H1 (cell line): ENCODE measurements at places on chromosomes 1 and 21. TPM values are rescaled to one million over a fixed set of nuclear protein-coding genes. Genes with fewer than 3 reads are reported as not detected.

DNA sequence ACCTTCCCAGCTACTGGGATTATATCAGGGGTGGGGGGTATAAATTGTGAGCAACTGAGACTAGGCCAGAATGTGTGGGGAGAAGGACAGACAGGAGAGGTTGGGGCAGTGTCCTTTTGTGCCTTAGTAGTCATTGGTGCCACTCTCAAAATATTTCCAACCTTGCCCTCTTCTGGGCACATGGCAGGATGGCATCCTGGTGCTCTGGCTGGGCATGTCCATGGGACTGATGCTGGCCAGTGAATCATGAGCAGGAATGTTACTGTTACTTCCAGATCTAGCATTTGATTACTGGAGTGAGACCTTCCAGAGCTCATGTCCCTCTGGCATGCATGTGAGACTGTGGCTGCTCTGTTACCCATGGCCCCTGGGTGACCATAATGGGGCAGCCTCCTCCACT lies 151.2 kb downstream of the MATN1 start:
- H3K4me3 ChIP-seq, result no peak overlapping the region
- no peak overlapping the region for H3K27ac ChIP-seq
- no peaks in the 10 kb centered on the region for H3K4me1 ChIP-seq
- no peaks in the 10 kb centered on the region for H3K36me3 ChIP-seq
- DNase-seq, result no peak

- H3K27ac ChIP-seq, result no peak overlapping the region
- peaks cover 5% of the 10 kb centered on the region for H3K4me1 ChIP-seq
- DNase-seq, result no peak
- no peak overlapping the region for H3K4me3 ChIP-seq
Observed at GRCh38 chr1:154657556-154657955, 49.6 kb upstream of the ADAR start.

GRCh38 chr1:219784660-219785381 lies 143.5 kb downstream of the SLC30A10 start:
- no peaks in the 10 kb centered on the region for H3K4me1 ChIP-seq
- no peaks in the 10 kb centered on the region for H3K36me3 ChIP-seq
- DNase-seq, result no peak
- H3K27ac ChIP-seq, result no peak overlapping the region

GRCh38 chr1:217456261-217456660 lies 174.6 kb downstream of the GPATCH2 start:
- DNase-seq, result no peak
- H3K36me3 ChIP-seq, result no peaks in the 10 kb centered on the region
- no peak overlapping the region for H3K27ac ChIP-seq
- no peak overlapping the region for H3K4me3 ChIP-seq

DNA sequence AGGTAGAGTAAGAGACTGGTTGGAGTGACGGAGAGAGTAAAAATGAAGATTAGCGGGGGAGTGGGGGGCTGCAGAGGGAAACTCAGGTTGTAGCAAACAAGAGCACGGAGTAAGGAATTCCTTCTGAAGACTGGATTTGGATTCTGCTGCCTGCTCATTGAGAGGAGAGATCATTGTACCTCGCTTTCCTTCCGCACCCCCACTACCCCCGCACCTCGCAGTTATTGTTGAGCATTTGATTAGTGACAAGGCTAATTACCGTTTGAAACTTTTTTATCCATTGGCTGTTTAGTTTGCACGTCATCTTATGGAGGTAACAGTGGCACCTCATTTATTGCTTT lies 463 bp downstream of the PRPF3 start:
- H3K27ac ChIP-seq, result peak overlapping the region; percentile 71
- peaks cover 20% of the 10 kb centered on the region for H3K36me3 ChIP-seq
- no peak for DNase-seq
- H3K27me3 ChIP-seq, result no peaks in the 10 kb centered on the region
- H3K4me1 ChIP-seq, result no peaks in the 10 kb centered on the region; the same call in 1 of the 2 replicates
- H3K4me3 ChIP-seq, result peak overlapping the region; percentile 100

DNA sequence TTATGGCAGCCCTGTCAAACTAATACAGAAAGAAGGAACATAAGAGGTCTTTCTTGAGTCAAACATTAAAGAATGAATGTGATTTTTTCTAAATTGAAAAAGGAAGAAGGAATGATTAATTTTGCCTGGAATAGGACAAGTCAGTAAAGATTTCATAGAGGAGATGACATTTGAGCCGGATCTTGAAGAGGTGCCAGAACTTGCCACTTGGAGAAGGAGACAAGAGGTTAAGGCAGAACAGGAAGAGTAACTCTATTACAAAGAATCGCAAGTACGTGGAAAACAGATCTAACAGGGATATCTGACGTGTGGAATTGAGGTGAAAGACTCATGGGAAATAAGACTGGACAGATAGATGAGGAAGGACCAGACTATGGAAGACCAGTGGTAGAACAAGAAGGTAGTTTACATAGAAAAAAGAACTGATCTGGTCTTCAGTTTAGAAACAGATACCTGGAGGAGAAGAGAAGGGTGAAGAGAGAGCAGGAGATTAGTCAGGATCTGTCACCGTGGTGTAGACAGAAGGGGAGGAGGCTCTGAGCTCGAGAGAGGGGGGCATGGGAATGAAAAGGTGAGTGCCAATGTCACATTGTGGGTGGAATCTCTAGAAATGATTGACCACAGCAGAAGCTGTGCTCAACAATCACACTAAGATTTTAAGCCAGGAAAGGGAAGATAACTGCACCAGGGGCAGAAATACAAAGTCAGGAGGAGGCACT lies 32.5 kb downstream of the RHOU start:
- H3K36me3 ChIP-seq, result no peaks in the 10 kb centered on the region
- no peak overlapping the region for H3K27ac ChIP-seq
- no peaks in the 10 kb centered on the region for H3K27me3 ChIP-seq
- no peak overlapping the region for H3K4me3 ChIP-seq

The RGS7 gene
- 2.1 and 3.0 TPM in 2 replicates for total RNA-seq

DNA sequence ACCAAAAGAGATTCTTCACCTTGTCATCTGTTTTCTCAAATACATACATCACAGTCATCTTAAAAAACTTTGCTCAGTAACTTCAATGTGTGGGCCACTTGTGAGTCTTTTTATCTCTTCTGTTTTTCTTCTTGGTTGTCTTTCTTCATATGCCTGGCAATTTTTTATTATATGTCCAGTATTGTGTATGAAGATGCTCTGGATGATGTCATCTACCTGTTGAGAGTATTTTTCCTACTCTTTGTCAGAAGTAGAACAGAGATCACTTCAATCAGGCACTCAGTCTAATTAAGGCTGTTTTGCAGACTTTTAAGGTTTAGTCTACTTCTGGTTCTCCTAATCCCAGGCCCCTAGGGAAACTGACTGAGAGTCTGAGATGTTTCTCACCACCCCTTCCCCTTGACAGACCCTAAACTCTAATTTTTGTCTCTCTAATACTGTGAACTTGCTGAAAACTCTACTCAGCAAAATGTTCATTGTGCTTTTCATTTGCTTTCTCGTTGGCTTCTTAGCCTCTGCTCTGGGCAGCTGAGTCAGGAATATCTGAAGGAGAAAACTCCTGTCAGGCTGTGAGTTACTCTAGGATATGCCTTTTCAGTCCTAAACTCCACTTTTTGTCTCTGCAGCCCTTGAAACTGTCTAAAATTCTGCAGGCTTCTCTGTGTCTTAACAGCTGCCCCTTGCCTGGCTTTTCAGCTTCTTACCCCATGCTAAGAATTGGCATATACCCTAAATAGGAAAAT lies 33.0 kb upstream of the DNAJC6 start:
- no peaks in the 10 kb centered on the region for H3K36me3 ChIP-seq
- H3K4me1 ChIP-seq, result peaks cover 19% of the 10 kb centered on the region; the same call in 1 of the 2 replicates
- no peak for DNase-seq
- H3K27ac ChIP-seq, result no peak overlapping the region

GRCh38 chr1:155933591-155934096 lies 569 bp downstream of the KHDC4 start:
- peak overlapping the region; percentile 89 for H3K4me3 ChIP-seq
- peaks cover 47% of the 10 kb centered on the region for H3K36me3 ChIP-seq
- no peak for DNase-seq

GRCh38 chr1:206931709-206932108 lies 10.0 kb upstream of the FCMR start:
- no peaks in the 10 kb centered on the region for H3K4me1 ChIP-seq
- no peak for DNase-seq
- no peaks in the 10 kb centered on the region for H3K27me3 ChIP-seq
- H3K36me3 ChIP-seq, result no peaks in the 10 kb centered on the region
- H3K4me3 ChIP-seq, result no peak overlapping the region

The HSPA6 gene
- total RNA-seq, result 0.15 and 0.17 TPM in 2 replicates

GRCh38 chr1:156706657-156707416 lies 1.5 kb upstream of the CRABP2 start:
- H3K4me3 ChIP-seq, result peak overlapping the region; percentile 50
- peaks cover 15% of the 10 kb centered on the region for H3K27me3 ChIP-seq
- peaks cover 55% of the 10 kb centered on the region for H3K4me1 ChIP-seq
- DNase-seq, result peak; percentile 58
- H3K27ac ChIP-seq, result peak overlapping the region; percentile 79

The PEAR1 gene
- total RNA-seq, result 0.71 and 0.82 TPM in 2 replicates

The GPR37L1 gene
- total RNA-seq, result 0.08 and 0.13 TPM in 2 replicates

GRCh38 chr1:80639777-80640533 lies 1160.8 kb upstream of the ADGRL2 start:
- H3K27me3 ChIP-seq, result no peaks in the 10 kb centered on the region
- H3K4me1 ChIP-seq, result no peaks in the 10 kb centered on the region
- no peaks in the 10 kb centered on the region for H3K36me3 ChIP-seq
- no peak overlapping the region for H3K4me3 ChIP-seq
- DNase-seq, result no peak
- H3K27ac ChIP-seq, result no peak overlapping the region

GRCh38 chr1:198628067-198628455 lies 10.8 kb upstream of the PTPRC start:
- no peaks in the 10 kb centered on the region for H3K27me3 ChIP-seq
- DNase-seq, result no peak
- no peaks in the 10 kb centered on the region for H3K36me3 ChIP-seq
- H3K4me1 ChIP-seq, result no peaks in the 10 kb centered on the region
